ENCODE measurements at places on chromosomes 1 and 21. TPM values are rescaled to one million over a fixed set of nuclear protein-coding genes. Genes with fewer than 3 reads are reported as not detected.

Gene SLAMF7
- total RNA-seq, result 0.34 TPM

DNA sequence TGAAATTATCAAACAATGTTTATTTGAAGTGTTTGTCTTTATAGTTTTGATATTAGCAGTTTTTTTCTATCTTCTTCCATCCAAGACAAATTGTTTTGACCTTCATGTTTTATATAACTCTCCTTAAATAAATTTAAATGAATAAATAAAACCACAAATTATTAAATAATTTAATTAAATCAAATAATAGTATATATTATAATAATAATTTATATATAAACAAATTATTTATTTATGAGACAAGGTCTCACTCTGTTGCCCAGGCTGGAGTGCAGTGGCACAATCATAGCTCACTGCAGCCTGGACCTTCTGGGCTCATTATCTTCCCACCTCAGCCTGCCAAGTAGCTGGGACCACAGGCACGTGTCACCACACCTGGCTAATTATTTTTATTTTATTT lies 12.4 kb upstream of the PWP2 start:
- DNase-seq, result no peak

DNA sequence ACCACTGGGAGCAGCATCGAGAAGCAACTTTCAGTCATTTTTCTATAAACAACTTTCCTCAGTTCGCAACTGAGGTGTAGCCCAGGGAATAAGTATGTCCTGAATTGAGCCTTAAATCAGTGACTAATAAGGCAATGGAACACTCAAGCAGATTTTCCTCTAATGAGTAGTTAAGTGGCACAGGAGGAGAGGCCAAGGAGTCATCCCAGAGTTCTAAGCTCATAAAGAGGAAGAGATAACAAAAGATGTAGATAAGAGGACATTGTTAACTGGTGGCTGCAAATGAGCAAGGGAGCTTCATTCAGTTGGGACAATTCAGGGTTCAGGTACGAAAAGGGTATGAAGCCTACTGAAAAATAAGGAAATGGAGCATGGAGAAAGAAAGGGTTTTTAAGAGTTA lies 64.5 kb downstream of the LRRC40 start:
- DNase-seq, result no peak

DNA sequence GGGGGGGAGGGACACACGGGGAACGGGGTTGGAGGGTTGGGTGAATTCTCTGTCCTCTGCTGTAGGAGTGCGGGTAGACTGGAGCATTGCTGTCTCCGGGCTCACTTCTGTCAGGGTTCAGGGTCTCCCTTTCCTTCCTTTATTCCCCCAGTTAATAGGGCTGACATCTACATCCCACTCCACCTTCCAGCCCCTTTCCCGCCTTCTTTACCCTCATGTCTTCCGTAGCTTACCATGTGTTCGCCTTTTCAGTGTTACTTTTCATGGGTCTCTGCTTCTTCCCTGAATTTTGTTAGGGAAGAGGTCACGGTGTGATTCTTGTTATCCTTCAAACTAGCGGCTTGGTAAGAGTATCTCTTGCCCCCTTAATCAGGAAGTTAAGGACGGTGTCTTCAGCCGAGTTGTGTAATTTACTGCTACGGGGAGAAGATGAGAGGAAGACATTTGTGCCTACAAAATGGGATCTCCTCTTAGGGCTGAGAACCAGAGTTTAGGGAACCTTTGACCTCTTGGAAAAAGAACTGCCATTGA lies 917 bp downstream of the RAP1A start:
- no peak for DNase-seq

- no peak for DNase-seq
Measured at GRCh38 chr1:14994841-14995437, 158.6 kb upstream of the TMEM51 start.

Gene NBPF3
- 17.3 TPM for total RNA-seq

- DNase-seq, result no peak
Measured at GRCh38 chr1:112721966-112722524, 6.9 kb upstream of the PPM1J start.

Gene LDLRAD2
- total RNA-seq, result not detected

DNA sequence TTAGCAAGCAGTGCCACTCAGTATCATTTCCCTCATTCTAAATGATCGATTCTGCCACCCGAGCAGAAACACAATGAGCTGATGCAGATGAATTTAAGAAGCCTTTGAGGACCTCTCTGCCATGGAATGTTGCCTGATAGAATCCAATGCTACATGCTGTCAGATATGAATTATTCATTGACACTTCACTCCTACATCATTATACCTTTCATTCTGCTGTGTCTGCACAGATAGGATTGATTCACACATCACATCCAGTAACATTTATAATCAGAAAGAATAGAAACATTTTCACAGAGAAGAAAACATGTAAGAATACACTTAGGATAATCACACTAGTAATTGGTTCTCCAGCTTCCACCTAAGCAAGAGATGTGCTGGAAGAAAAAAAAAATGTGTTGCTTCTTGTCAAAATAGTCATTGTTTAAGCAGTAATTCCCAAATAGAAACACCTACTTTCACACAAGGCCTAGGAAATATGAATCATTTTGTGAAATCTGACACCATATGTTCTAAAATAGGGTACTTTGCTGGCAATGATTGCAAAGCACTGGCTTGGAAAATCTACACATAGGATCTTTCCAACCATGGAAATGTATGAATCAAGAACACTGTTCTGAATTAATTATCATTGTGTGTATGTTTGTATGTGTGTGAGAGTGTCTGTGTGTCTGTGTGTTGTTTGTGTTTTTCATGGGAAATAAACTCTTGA lies 110.1 kb downstream of the GRIK1 start:
- no peak for DNase-seq

DNA sequence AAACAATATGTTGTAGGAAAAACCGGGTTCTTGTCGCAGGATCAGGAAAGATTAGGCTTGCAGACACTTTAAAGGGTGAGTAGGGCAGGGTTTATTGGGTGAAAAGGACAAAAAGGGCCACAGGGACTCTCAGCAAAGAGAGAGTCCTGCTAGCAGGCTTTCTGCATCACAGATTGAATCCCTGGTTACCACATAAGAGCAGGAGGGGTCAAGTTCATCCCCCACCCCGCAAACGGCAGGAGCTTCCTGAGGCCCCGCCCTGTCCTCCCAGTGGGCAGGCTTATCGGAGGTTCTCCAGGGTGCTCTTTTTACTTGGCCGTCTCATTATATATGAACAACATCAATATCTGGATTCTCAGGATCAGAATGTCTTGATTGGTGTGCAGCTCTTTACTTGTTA lies 47.7 kb downstream of the SYCP1 start:
- DNase-seq, result no peak

DNA sequence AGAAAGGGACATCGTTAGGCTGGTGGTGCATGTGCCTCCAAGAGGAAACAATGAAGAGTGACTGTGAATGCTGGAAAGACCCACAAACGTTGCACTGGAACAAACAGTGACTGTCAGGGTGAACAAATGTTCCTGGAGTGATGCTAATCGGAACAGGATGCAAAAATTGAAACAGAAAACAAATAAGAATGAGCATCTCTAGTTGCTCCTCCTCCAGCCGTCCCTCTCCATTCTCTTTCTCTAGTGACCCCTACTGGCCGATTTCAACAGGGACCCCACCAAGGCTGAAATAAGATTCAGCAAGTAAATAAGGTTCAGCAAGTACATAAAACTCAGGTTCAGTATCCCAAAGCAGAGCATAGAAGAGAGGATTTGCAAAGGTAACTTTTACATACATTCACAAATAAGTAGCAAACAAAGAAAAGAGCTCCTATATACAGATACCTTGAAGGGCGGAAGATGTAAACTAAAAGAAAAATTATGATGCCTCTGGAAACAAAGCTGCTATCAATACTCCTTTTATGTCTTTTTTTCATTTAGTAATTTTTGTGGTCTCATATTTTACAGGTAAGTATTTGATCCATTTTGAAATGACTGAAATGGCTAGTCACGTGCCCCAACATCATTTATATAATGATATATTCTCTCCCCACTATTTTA lies 836.1 kb upstream of the ADAMTS5 start:
- no peak for DNase-seq

- DNase-seq, result no peak
Measured at GRCh38 chr1:226574591-226575435, 26.2 kb downstream of the STUM start.

Gene KIF2C
- 92.6 TPM for total RNA-seq

DNA sequence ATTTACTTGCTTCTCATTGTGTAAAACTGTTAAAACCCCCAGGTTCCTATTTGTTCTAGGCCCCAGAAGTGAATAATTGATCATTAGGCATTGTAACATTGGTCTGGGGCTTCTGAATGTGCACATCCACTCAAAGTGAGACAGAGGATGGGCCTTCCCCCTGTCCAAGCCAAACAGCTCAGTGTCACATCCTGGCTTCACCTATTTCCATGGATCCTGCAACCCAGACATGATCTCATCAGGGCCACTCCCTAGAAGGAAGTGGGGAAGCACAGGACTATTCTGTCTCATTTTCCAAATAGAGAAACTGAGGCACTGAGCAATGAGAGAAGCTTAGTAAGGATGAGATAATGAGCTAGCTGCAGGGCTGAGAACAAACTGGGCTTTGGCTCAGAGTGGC lies 47.4 kb upstream of the TSPAN2 start:
- DNase-seq, result no peak

- DNase-seq, result peak; percentile 69
Measured at GRCh38 chr1:158203693-158204457, 23.2 kb downstream of the CD1D start.

GRCh38 chr1:183385340-183386144 lies 32.6 kb downstream of the NMNAT2 start:
- no peak for DNase-seq

Measured in HCT116 (cell line).